ENCODE measurements at places on chromosomes 3 and 15.
A peak's percentile ranks its signal among the peaks of the same experiment; 100 is the strongest.

GRCh38 chr3:19173945-19174344 is 25.6 kb downstream of the KCNH8 start:
- no peak for DNase-seq

DNA sequence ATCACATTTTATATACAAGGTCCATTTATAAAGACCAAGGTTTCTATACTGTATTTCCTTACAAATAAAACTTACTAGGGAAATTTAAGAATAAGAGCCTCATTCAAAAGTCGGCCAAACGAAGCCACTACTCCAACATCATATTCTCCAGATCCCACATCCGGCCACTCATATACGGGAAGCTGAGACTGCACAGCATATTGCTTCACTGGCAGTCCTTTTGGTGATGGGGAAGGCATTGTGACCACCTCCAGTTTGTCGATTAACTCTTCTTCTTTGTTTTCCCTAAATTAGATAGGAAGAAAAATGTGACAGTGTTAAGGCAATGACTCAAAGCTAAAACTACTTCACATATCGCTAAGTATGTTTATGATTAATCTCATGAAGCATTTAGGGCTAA is 2.7 kb downstream of the MTFMT start:
- no peak for DNase-seq

DNA sequence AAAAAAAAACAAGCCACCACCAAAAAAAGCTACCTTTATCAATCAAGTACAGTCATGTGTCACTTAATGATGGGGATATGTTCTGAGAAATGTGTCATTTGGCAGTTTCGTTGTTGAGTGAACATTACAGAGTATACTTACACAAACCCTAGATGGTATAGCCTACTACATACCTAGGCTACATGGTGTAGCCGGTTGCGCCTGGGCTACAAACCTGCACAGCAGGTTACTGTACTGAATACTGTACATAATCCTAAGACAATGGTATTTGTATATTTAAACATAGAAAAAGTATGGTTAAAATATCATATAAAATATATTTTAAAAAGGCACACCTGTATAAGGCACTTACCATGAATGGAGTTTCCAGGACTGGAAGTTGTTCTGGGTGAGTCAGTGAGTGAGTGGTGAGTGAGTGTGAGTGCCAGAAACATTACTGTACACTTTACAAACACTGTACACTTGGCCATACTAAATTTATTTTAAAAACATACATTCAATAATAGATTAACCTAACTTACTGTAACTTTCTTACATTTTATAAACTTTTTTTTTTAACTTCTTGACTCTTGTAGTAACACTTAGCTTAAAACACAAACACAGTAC is 25.9 kb upstream of the JMJD7 start:
- DNase-seq: no peak

GRCh38 chr3:133857767-133858166 is 37.9 kb downstream of the RAB6B start:
- no peak for DNase-seq

- DNase-seq: no peak
These were observed 91.8 kb downstream of the LARS2 start for GRCh38 chr3:45480218-45480617.

- DNase-seq: no peak
These were observed 10.8 kb downstream of the PDCD10 start for GRCh38 chr3:167723872-167724271.

GRCh38 chr3:179591313-179591712 is 13.1 kb downstream of the MRPL47 start:
- no peak for DNase-seq

- DNase-seq: no peak
These were observed 999 bp downstream of the INSYN1 start for GRCh38 chr15:73751899-73752805.

DNA sequence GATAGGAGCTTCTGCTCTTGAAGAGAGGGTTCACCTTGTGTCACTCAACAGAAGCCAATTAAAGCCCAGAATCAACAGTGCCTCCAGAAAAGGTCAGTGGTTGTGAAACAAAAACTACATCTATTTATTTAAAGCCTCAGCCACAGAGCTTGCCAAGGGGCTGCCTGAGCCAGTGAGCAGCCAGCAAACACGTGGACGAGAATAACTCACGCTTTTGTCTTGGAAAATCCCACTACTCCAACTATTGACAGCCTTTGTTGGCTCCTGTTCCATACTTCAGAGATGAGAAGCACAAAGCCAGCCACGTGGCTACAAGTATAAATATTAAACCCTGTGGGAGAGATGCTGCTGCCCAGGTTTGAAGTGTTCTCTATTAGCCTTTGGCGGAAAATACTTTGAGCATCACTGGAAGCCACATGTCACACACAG is 10.3 kb downstream of the GPR156 start:
- peak; percentile 58 for DNase-seq

DNA sequence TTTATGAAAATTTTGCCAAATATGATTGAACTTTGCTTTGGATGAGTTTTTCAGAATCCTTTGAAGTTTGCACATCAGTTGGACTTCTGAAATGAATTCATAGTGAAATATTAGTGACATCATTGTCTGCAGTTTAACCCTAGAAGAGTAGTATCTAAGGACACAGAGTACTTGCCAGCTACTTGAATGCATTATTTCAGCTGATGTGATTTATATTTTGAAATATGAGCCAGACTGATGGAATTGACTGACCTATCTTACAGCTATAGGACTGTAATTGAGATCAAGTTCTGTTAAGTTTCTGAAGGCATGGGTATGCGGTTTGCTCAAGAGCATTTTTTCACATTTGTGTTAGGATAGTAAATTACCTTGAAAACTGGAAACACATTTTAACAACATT is 51.2 kb downstream of the LYSMD4 start:
- no peak for DNase-seq

DNA sequence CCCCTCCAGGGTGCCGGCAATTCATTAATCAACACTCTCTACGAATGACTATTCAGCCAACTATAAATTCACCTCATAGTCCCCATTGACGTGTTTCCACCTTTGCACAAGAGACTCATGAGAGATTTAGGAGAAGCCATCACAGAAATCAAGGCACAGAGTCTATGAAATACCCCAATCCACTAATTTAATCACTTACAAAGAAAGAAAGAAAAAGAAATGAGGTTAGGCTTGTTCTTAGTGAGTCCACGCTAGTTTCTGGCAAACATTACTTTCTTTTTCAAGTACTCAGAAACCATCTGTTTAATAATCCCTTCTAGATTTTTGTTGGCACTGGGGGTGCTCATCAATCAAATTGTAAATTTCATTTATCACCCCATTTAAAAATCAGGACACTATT is 125.2 kb upstream of the ADPGK start:
- no peak for DNase-seq

GRCh38 chr15:68227643-68228142 is 1.8 kb downstream of the CLN6 start:
- DNase-seq: no peak

DNA sequence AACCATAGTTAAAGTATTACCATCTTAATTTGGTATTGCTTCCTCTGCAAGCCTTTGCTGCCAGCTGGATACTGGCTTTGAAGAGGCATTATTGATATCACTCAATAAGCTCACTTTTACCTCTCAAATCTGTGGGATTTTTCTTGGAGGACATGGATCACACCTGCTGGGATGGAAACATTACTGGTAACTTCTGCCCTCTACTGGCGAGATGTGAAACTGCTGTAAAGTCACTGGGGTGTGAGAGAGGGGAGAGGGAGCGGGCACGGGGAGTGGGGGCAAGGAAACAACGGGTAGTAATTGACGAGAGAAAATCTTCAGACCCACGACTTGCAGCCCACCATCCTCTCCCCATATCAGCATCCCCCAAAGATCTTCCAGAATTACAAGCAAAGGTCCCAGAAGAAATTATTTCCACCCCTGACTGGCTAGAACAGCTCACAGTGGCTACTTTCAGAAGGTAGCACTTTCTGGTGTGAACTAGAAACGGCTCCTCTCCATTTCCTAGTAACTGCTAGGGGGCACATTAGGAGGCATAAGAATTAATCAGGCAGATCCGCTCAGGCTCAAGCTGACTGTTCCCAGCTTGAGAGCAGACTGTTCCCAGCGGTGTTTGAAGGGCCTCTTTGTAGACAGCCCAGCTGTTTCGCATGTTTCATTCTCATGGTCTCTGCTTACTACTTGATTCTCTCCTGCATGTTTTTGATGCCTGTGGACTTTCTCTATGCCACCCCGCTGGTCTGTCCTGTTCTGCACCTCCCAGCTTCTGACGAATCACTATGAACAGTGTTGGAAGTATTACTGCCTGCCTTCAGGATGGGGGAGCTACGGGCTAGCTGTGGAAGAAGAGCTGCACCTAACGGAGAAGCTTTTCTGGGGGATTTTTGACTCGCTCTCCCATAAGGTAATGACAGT is 230.4 kb upstream of the CHRM5 start:
- DNase-seq: no peak

- no peak for DNase-seq
These were observed 21.8 kb downstream of the CD200 start for GRCh38 chr3:112354642-112355306.

GRCh38 chr15:75230551-75231371 is 27.4 kb upstream of the GOLGA6C start:
- no peak for DNase-seq

DNA sequence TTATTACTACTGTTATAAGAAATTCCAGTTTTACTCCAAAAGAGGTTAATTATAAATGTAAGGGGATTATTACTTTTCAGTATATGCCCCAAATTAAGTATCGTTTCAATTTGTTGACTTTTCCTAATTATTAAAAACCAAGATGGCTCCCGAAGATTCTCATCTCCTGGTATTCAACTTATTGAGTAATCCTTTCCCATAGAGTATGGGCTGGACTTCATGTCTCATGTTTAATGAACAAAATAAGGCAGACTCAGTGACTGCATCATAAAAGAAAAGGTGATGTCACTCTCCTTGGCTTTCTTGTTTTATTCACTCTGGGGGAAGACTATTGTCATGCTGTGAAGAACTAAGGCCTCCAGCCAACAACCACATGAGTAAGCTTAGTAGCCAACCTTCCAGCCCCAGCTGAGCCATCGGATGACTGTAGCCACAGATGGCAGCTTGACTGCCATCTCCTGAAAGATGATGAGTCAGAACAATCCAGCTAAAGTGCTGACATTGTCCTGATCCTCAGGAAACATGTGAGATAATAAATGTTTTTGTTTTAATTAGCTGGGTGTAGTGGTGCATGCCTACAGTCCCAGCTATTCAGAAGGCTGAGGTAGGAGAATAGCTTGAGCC is 17.3 kb downstream of the IGF2BP2 start:
- DNase-seq: no peak

GRCh38 chr3:141129541-141130011 is 78.4 kb downstream of the SPSB4 start:
- DNase-seq: no peak

- DNase-seq: no peak
These were observed 9.3 kb downstream of the B2M start for GRCh38 chr15:44720460-44721176.

- DNase-seq: no peak
These were observed 161.0 kb downstream of the ARRDC4 start for GRCh38 chr15:98121536-98121935.

DNA sequence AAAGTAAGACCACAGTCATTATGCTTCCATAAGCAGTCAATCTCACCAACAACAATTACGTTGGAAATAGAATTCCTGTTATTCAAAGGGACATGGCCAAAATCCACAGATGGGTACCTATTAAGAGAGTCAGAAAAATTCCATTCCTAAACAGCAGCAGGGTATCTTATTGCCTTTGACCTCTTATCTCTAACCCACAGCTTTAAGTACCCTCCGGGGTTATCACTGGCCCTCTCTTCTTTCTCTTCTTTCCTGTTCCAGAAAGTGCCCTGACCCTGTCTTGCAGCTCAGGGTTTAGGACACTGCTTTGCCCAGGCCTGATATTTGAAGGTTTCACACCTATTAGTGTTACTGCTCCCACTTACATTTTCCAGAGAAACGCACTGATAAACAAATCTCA is 428.7 kb downstream of the TBC1D5 start:
- DNase-seq: no peak

DNA sequence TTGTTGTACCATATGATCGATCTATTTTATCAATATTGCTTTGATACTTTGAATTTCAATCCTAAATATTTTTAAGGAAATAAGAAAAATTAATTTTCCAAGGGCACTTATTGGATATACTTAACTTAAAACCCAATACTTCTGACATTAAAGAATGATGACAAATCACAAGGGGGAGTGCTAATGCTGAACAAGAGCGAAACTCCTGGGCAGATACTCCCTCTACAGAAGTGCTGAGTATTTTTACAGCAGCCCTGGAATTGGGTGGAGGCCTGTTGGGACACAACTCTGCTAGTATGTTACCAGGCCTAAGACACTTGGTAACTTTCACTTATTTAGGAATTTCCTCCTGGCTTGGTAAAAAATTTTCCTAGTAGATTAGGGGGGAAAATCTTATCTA is 46.2 kb downstream of the DENND6A start:
- DNase-seq: no peak

DNA sequence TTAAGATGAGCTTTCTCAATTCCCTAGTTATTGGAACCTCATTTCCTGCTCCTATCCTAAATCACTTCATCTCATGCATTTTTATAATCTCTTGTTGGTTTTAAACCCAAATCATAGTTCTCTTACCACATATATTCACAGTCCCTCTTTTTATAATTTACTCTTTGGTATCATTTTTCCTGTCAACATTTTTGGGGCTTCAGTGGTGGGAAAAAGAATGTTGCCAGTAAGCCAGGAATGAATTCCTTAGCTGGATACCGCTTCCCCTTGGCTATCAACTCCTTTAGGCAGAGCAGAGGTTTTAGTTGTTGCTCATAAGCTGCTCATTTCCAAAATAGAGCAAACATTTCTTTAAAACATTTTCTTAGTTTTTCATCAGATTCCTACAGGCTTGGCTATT is 112.3 kb downstream of the GALK2 start:
- DNase-seq: no peak

- DNase-seq: no peak
These were observed 10.8 kb downstream of the EIF2AK4 start for GRCh38 chr15:39944726-39945125.

DNA sequence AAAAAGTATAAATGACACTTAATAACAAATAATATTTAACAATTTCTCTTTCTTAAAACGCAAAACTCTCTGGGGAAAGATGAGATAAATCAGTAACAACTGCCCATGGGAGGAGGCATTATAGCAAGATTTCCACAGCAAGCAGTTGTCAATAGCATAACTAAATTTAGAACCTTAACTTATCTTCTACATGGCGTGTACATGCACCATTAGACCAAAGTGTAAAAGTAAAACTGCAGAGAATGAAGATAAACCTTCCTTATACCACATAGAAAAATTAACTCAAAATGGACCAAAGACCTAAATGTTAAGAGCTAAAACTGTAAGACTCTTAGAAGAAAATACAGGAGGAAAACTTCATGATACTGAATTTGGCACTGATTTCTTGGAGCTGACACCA is 39.9 kb downstream of the MYO5A start:
- no peak for DNase-seq

- no peak for DNase-seq
These were observed 117.6 kb upstream of the BFSP2 start for GRCh38 chr3:133282236-133282635.
